ENCODE measurements at places on chromosomes 12 and 14.

DNA sequence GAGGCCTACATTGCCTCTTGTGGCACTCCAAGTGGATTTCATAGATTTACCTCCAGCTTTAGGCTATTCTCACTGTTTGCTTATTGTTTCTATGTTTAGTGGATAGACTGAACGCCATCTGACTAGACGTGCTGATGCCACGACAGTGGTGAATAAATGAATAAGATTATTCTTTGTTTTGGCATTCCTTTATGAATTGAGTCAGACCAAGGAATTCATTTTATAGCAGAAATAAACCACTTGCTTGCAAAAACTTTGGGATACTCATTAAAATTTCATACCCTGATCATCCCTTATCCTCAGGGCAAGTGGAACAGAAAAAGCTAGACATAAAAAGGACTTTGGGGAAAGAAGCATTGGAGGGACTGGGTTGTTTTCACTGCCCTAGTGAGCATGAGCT, 71.7 kb upstream of the FERMT2 start:
- no peak for DNase-seq

DNA sequence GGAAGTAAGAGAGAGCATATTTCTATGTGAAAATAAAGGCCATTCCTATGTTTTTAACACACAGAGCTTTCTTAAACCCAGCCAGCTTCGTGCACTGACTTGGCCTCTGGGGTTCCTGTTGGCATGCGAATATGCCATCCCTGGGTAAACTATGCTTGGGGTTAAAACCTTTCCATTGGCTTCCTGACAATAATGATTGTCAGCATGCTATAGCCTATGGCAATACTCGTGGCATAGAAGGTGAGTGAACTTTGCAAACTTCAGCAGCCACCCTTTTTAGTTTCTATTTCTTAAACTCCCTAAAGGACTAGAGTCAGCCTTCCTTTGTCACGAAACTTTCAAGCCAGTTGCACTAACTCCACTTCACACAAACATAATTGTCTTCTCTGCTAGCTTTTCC, 148.4 kb upstream of the RGS6 start:
- DNase-seq = no peak

- peak; percentile 1 for DNase-seq
Measured at GRCh38 chr14:79467835-79468234, 743.5 kb downstream of the DIO2 start.

DNA sequence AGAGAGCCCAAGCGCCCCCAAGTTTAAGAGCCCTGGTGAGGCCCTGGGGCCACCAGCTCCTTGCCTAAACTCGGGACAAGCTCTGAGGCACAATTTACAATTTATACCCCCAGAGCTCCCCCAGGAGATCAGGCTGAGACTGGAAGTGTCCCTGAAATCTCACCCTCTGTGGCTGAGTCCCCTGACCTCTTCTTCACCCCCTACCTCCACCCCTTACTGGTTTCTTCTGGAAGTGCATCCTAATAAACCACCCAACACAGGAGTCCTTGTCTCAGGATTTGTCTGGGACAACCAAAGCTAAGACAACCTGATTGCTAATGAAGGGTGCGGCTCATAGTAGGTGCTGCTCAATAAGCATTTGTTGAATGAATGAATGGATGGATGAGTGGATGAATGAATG, 206.4 kb downstream of the BCL11B start:
- no peak for DNase-seq
